Lung (tissue), 17 donors: ENCODE measurements at places on chromosomes 3 and 15.

GRCh38 chr15:101310508-101310907 is 15.5 kb upstream of the SNRPA1 start:
- H3K27me3 ChIP-seq, result no peaks in the 10 kb centered on the region
- no peaks in the 10 kb centered on the region for H3K4me1 ChIP-seq
- H3K4me3 ChIP-seq, result no peak overlapping the region
- peaks cover 3% of the 10 kb centered on the region for H3K36me3 ChIP-seq

DNA sequence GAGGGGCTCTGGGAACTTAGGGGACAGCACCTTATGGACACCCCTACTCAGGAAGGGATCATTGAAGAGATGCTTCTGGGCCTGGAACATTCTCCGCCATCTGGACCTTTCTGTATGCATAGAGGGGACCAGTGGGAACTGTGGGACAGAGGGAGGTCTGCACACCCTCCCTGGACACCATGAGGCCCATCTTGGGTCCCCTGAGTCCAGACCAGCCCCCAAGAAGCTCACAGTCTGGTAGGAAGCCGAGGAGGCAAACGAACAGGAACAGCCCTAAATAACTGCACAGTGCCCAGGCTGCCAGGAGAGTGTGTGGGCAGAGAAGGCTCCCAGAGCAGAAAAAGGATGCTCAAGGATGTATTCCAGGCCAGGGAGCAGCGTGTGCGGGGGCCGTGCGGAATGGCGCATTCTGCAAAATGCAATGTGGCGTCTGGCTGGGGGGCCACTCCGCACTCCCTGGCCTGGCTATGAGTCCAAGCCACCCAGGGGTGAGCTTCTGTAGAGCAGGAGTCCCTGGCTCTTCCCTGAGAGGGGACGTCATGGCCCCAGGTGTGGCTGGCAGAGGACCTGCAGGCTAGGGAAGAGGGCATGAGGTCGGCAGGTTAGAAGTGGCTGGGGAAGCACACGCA is 24.5 kb upstream of the KLF13 start:
- H3K4me1 ChIP-seq, result peaks cover 5% of the 10 kb centered on the region
- H3K36me3 ChIP-seq, result no peaks in the 10 kb centered on the region
- no peak overlapping the region for H3K27ac ChIP-seq
- no peak overlapping the region for H3K4me3 ChIP-seq

DNA sequence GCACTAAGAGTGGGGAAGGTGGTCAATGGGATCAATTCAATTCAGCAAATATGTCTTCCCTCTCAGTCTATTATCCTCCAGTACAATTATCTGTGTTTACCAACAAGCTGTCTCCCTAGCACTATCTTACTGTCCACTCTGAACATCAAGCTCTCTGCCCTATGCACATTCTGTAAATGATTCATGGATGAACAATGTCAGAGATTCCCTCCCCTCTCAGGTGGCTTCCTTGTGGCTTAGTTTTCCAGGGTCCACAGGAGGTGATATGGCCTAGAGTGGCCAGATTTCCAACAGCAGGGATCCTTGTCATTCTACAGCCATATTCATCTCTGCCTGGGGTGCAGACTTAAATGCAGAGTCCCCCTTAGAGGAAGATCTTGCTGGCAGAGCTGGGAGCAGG is 225.1 kb downstream of the UACA start:
- H3K36me3 ChIP-seq, result no peaks in the 10 kb centered on the region
- H3K27ac ChIP-seq, result no peak overlapping the region
- no peaks in the 10 kb centered on the region for H3K4me1 ChIP-seq
- no peak overlapping the region for H3K4me3 ChIP-seq
- H3K27me3 ChIP-seq, result no peaks in the 10 kb centered on the region
- no peak for DNase-seq

GRCh38 chr3:177141899-177142646 is 55.2 kb downstream of the TBL1XR1 start:
- H3K27me3 ChIP-seq, result no peaks in the 10 kb centered on the region
- no peak overlapping the region for H3K27ac ChIP-seq
- H3K4me1 ChIP-seq, result peaks cover 5% of the 10 kb centered on the region
- H3K4me3 ChIP-seq, result no peak overlapping the region
- no peaks in the 10 kb centered on the region for H3K36me3 ChIP-seq

DNA sequence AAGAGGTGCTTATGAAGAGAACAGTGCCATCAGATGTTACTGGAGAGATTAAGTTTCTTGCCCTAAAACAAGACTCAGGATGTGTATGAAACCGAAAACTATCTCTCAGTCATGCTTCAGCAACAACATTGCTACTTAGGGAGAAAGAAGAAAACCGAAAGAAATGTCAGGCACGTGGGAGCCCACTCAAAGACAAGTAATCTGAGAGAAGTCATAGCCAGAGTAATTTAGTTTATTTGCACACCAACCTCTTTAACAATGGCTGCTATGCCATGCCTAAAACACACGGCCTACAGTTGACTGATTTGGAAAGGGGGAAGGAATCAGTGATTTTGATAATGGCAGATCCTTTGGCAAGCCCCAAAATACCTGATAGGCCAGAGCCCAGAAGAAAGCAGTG is 162.9 kb downstream of the TIGIT start:
- H3K4me1 ChIP-seq, result peaks cover 1% of the 10 kb centered on the region
- H3K36me3 ChIP-seq, result no peaks in the 10 kb centered on the region
- H3K4me3 ChIP-seq, result no peak overlapping the region
- DNase-seq, result no peak

DNA sequence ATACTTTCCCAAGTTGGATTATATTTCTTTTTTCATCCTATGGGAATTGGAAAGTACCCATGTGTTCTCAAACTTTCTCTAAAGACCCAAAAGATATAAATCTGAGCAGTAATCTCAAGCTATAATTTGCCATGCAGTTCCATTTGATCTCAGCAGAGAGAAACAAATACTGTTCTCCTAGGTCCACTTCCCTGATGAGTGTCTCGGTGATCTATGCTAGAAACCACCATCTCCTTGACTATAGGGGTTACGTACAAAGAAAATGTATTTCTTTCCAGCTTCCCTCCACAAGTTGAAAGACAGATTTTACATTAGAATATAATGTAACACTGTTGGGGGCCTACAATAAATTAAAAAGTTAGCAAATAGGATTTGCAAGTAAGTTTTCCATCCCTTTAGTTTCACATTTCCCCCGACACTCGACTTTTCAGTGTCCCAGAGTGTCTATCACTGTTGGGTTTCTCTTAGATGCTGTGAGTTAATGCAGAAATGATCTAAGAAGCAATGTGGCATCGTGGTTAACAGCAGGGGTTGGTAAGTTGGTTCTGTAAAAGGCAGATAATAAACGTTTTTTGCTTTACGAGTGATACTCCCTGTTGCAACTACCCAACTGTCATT is 465.1 kb upstream of the CFAP20DC start:
- H3K27ac ChIP-seq, result no peak overlapping the region
- peaks cover 12% of the 10 kb centered on the region for H3K4me1 ChIP-seq
- DNase-seq, result no peak
- no peak overlapping the region for H3K4me3 ChIP-seq

DNA sequence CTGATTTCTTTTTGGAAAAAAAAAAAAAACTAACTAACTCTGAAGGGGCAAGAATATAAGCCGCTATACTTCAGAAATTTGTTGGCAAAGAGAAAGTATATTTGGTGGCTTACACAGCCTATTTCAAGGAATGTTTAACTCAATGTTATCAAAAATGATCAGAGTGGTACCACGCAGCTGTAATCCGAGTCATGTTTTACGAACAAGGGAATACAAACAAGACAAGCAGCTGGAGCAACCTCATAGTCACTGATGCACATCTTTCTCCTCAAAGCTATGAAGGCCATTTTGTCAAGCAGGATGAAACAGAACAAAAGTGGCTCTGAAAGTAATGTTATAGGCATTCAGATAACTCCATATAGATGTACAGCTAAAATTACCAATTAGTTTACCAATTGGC is 81.2 kb downstream of the SCAPER start:
- no peak overlapping the region for H3K4me3 ChIP-seq
- DNase-seq, result no peak
- no peak overlapping the region for H3K27ac ChIP-seq
- no peaks in the 10 kb centered on the region for H3K36me3 ChIP-seq
- no peaks in the 10 kb centered on the region for H3K4me1 ChIP-seq

DNA sequence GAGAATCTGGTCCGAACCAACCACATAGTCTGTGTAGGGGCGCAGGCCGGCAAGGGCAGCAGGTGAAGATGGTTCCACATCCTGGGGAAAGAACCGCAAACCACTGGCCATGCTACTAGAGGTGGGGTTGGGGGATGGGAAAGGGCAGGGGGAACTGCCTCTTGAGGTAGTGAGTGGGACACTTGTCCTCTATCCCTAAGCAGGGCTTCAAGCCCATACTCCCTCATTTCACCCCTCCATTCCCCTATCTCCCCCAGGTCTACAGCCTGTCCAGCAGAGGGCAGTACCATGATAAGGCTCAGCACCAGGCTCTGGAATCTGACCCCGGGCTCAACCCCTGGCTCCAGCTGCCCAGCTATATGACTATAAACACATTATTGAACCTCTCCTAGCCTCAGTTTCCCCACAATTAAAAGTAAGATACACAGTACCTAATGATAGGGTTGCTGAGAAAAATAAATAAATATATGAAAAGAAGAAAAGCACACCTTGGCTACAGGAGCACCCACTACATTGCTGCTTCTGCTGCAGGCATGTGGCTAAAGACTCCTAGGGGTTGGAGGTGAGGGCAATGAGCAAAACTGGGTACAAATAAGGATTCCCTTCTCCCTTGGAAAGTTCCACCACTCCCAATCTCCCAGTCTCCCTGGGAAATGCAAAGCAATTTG is 6.3 kb downstream of the GORASP1 start:
- no peak overlapping the region for H3K27ac ChIP-seq
- peaks cover 8% of the 10 kb centered on the region for H3K4me1 ChIP-seq
- H3K4me3 ChIP-seq, result no peak overlapping the region
- peak; percentile 6 for DNase-seq
- H3K36me3 ChIP-seq, result peaks cover 13% of the 10 kb centered on the region

DNA sequence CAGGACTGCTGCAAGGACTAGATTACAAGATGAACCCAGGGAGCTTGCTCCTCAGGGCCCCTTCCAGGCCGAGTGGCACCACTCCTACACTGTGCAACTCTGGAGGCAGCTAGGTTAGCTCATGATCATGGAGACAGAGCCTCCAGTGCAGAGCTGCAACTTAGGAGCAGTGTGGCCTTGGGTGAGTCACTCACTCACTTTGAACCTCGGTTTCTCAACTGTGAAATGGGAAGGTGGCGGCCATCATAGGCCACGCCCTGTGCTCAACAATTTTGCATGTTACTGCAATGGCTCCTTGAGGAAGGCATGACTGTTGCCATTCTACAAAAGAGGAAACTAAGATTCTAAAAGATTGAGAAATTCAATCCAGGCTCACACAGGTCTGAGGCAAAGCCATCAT is 11.2 kb upstream of the CXCR6 start:
- H3K36me3 ChIP-seq, result peaks cover 15% of the 10 kb centered on the region
- H3K4me3 ChIP-seq, result no peak overlapping the region
- no peaks in the 10 kb centered on the region for H3K27me3 ChIP-seq
- peaks cover 13% of the 10 kb centered on the region for H3K4me1 ChIP-seq
- H3K27ac ChIP-seq, result no peak overlapping the region

GRCh38 chr15:86644339-86644738 is 564.7 kb downstream of the AGBL1 start:
- no peaks in the 10 kb centered on the region for H3K4me1 ChIP-seq
- no peak overlapping the region for H3K4me3 ChIP-seq
- H3K27me3 ChIP-seq, result no peaks in the 10 kb centered on the region
- H3K36me3 ChIP-seq, result no peaks in the 10 kb centered on the region

GRCh38 chr3:128993461-128994172 is at the start of gene CFAP92:
Gene CFAP92, minus strand, starts transcription at chr3:128994076. Its CDS starts 772 bp downstream, at chr3:128993304.
- peaks cover 2% of the 10 kb centered on the region for H3K27me3 ChIP-seq
- no peaks in the 10 kb centered on the region for H3K4me1 ChIP-seq
- no peak within 1 kb of the TSS for H3K4me3 ChIP-seq
- no peaks in the 10 kb centered on the region for H3K36me3 ChIP-seq

DNA sequence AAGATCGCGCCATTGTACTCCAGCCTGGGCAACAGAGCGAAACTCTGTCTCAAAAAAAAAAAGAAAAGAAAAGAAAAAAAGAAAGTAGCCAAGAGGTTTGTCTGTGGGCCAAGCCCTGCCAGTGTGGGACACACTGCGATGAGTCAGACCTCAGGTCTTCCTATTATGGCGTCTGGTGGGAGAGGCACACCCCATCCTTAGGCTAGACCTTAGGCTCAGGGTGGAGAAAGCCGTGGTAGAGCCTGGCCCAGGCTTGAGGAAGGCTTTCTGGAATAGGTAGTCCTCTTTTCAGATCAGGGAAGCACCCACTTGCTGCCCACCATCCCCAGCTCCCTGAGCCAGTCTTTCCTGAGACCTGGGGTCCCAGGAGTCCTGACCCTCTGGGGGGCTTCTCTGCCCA is 6.0 kb downstream of the HEMK1 start:
- H3K4me3 ChIP-seq, result no peak overlapping the region
- H3K27me3 ChIP-seq, result no peaks in the 10 kb centered on the region
- no peak for DNase-seq
- peaks cover 4% of the 10 kb centered on the region for H3K4me1 ChIP-seq
- H3K27ac ChIP-seq, result no peak overlapping the region
- H3K36me3 ChIP-seq, result peaks cover 23% of the 10 kb centered on the region

DNA sequence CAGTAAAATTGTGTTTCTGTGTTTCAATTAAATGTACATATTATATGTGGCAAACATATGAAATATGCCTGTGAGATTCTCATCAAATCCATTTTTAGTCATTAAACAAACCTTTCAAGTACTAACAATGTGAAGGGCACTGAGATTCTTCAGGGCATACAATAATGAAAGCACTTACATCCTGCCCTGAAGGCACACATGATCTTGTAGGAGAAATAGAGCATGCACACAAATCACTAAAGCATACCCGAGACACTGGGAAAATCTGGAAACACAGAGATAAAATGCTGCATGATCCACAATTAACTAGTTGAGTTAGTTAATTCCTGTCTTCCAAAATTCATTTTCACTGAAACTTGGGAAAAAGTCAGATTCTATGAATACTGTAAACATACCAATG is 810.5 kb upstream of the NECTIN3 start:
- no peak overlapping the region for H3K4me3 ChIP-seq
- no peak overlapping the region for H3K27ac ChIP-seq
- H3K36me3 ChIP-seq, result no peaks in the 10 kb centered on the region
- peaks cover 5% of the 10 kb centered on the region for H3K4me1 ChIP-seq

GRCh38 chr3:141941093-141941492 is 64.7 kb downstream of the ATP1B3 start:
- H3K4me1 ChIP-seq, result no peaks in the 10 kb centered on the region
- H3K36me3 ChIP-seq, result no peaks in the 10 kb centered on the region
- DNase-seq, result no peak
- no peak overlapping the region for H3K4me3 ChIP-seq

DNA sequence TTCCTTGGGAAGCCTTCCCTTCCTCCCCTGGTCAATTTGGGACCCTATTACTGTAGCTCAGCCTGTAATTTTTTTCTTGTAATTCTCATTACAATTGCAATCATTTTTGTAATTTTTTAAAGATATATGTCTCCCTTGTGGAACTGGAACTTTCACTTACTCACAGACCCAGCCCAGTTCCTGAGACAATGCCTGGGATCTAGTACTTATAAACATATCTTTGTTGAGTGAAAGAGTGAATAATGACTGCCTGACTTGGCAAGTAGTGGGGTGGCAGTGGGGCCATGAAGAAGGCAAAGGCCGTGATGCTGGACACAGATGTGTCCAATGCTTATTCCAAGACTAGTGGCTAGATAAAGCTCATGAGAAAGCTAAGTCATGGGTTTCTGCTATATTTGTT is 294.5 kb upstream of the LRRN1 start:
- H3K36me3 ChIP-seq, result no peaks in the 10 kb centered on the region
- H3K4me1 ChIP-seq, result no peaks in the 10 kb centered on the region
- H3K27ac ChIP-seq, result no peak overlapping the region
- H3K27me3 ChIP-seq, result no peaks in the 10 kb centered on the region
